H1 (cell line): ENCODE measurements at places on chromosomes 5 and 9.

GRCh38 chr5:150144246-150144801 is 11.3 kb downstream of the PDGFRB start:
- DNase-seq: no peak

DNA sequence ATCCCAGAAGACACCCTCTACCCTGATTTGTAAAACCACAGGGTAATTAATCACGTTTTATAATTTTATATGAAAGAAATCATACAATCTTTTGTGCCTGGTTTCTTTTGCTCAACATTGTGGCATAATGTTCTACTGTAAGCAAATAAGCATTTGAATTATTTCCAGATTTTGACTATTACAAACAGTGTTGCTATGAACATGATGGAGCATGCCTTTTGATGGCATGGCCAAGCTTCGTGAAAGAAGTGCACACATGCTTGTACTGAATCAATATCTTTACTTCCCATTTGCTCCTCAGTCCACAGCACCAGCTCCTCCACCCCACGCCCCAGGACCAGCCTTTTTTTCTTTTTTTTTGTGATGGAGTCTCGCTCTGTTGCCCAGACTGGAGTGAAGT is 29.9 kb downstream of the ACSL6 start:
- no peak for DNase-seq

GRCh38 chr9:125153712-125154367 is 10.5 kb upstream of the SCAI start:
- DNase-seq: no peak

DNA sequence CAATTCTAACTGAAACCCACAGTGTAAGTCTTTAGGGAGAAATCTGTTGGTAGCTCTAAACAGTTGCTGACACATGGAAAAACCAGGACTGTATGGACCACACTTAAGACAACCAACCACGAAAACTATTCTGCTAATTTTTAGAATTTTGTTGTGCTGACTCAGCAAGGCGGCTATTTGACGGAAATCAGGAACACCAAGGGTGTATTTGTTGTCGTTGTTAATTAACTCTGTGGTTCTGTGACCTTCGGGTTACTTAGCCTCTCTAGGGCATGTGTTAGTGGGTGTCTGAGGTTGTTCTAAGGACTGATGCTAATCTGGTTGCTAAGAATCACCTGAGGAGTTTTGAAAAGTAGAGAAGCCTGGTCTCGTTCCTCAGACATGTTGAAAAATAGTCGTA is 79.2 kb downstream of the ATP10B start:
- DNase-seq: no peak

GRCh38 chr5:161093100-161093499 is 241.1 kb upstream of the ATP10B start:
- DNase-seq: no peak

GRCh38 chr9:132234535-132234934 is 72.7 kb downstream of the NTNG2 start:
- DNase-seq: no peak

DNA sequence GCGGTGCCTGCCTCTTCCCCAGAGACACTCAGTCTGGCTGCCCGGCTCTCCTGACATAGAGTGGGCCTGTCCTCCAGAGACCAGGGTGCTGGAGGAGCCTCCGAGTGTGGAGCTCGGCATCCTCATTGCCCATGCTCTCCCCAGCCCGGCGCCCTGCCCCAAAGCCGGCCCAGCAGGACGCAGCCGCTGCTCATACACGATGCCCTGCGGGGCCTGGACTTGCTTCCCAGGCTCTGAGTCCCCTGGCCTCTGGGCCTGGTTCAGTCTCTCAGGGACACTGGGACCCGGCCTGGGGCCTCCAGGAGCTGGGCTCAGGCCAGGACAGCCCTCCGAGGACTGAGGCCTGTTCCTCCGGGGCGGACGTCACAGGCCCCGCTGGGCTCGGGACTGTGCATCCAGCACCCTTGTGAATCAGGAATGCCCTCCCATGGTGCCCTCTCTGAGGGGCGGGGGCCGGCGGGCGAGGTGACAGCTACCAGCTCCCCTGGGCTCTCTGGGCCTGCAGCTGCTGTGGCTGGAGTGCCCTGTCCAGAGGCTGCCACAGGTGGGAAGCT is 23.2 kb downstream of the TPPP start:
- DNase-seq: no peak

DNA sequence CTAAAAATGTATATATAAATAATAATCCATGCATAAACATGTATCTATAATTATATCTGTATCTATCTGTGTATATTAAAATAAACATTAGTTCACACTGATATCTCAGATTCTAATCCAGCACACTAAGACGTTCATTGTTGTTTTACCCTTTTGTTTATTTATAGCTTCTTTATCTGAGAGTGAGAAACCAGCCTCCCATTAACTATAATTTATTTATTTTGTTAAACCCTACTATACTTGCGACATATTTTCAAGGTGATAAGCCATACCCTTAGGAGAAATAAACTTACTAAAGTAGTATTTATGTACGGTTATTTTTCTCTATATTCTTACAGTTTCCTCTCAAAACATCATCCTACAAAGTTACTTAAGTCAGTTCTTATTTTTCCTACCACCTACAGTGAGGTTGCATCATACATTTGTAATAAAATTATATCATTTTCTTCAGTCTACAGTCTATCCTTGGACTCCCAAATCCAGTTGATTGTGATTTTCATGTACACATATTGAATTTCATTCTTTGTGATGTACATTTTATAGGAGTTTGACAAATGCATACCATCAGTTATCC is 726.4 kb upstream of the FAM174A start:
- DNase-seq: no peak

GRCh38 chr5:82290908-82291307 is 12.8 kb upstream of the RPS23 start:
- no peak for DNase-seq

DNA sequence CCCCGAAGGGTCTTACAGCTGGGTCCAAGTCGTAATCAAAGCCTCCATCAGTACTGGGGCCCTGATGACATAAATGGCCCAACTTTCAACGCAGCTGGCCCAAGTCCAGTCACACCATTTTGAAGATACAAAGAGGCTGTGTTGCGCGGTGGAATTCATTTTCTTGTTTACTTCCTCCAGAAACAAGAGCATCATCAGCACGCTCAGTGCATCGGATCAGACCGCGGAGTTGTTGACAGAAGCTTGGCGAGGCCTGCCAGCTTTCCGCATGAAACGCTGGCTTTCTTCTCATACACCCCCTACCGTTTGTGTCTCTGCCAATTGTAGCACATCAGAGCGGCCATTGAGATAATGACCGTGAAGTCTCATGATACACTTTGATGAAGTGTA is 101.7 kb upstream of the SPATA31D4 start:
- DNase-seq: no peak

GRCh38 chr9:77435688-77436087 is 212.4 kb downstream of the GNA14 start:
- DNase-seq: no peak

- DNase-seq: no peak
Measured at GRCh38 chr5:159471904-159472303, 141.6 kb upstream of the IL12B start.

DNA sequence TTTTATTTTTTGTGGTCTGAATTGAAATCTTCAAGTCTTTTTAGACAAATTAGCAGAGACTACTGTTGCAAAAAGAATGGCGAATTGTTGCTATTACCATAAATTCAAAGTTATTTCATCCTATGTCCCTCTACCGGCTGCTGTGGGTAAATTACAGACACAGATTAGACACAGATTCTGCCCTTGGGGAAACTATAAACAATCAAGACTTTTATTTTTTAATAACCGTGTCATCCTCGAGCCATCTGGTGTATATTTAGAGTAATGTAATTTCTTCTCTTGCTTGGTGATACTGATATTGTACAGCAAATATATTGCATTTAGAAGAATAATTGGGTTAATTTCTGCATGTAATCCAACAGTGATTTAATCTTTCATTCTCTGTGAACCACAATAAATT is 228.0 kb upstream of the ADAMTSL1 start:
- no peak for DNase-seq

GRCh38 chr9:15248081-15248480 is 58.9 kb downstream of the TTC39B start:
- no peak for DNase-seq
